ENCODE measurements at places on chromosomes 3 and 15.

DNA sequence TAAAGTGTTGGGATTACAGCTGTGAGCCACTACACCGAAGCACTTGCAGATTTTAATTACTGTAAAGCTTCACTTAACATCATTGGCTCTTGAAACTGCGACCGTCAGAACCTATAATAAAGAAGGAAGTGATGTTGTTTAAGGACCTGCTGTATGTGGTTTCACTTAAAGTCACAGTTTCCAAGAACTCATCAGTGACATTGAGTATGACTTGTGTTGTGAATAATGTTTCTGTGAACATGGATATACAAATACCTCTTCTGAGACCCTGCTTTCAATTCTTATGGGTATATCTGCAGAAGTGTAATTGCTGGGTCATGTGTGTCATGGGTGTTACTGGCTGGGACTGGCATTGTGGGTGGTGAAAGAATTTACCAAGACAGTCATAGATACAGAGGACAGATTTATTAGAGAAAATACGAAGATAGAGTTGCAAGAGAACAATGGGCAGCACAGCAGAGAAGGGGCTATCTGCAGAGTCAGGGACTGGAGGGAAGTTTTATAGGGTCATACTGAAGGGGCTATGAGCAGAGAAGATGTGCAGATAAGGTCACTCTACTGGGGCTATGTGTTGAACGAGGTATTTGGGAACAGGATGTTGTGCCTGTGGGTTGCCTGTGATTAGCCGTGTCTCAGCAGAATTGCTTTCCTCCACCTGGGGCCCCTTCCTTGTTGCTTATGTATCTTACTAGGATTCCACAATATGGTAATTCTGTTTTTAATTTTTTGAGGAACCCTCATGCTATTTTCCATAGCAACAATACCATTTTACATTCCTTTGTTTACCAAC lies 4.5 kb downstream of the NDUFB5 start:
- no peak for DNase-seq

DNA sequence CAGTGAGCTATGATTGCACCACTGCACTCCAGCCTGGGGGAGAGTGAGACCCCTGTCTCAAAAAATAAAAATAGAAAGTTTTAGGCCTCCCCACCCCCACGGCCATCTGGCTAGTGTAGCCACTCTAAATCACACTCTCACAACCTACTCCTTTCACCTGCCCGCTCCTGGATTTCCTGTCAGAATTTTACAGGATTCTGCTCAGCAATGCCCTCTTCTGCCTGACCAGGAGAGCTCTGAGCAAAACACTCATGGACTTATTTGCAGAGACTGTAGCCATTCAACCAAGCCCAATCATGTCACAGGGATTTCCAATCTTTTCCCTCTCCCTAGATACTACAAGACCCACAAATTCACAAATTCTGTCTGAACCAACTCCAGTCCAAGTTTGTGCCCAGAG lies 242.6 kb upstream of the TPRG1 start:
- no peak for DNase-seq

DNA sequence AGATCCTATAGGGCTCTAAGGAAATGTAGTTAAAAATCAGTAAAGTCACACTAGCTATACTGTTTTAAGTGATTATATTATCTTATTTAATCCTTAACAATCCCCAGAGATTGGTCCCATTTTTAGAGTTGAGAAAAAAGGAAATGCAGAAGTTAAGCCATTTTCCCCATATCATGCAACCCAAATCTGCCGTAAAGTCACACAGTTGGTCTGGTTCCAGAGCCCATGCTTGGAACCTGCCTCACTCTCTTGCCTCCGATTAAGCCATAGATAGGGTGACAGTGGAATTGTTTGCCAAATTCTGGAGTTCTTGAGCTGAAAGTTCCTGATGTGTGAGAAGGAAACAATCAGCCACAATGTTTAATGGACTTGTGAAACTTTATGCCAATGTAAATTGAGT lies 2.3 kb upstream of the P2RY13 start:
- DNase-seq: no peak

GRCh38 chr3:71930056-71930991 lies 145.4 kb upstream of the PROK2 start:
- no peak for DNase-seq
